Hematopoietic multipotent progenitor cell treated with erythropoietin and hydrocortisone succinate and interleukin-3 and kit ligand, for 15 days (in vitro differentiated cells): ENCODE measurements at places on chromosomes 3 and 15.

GRCh38 chr3:39962581-39962980, 153.2 kb downstream of the MYRIP start:
- DNase-seq: no peak

DNA sequence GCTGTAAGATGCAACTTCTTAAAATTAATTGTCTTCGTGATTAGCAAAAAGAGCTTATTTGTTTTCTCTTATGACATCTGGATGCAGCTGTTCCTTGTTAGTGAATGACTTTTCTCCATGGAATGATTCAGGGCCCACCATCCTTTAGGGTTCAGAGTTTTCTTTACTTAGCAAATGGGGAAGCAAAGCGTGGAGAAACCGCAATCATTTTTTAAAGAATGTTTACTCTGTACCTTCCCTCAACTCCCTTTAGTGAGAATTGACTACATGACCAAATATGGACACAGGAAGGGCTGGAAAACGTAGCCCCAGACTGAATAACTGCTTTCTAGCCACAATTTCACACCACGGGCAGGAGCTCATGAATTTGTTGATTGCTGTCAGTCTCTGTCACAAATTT, 130.1 kb downstream of the EDEM1 start:
- no peak for DNase-seq

- DNase-seq: no peak
These were observed 498.5 kb upstream of the CNTN4 start for GRCh38 chr3:1600206-1600605.

GRCh38 chr15:95557226-95558046, 773.1 kb upstream of the NR2F2 start:
- no peak for DNase-seq

DNA sequence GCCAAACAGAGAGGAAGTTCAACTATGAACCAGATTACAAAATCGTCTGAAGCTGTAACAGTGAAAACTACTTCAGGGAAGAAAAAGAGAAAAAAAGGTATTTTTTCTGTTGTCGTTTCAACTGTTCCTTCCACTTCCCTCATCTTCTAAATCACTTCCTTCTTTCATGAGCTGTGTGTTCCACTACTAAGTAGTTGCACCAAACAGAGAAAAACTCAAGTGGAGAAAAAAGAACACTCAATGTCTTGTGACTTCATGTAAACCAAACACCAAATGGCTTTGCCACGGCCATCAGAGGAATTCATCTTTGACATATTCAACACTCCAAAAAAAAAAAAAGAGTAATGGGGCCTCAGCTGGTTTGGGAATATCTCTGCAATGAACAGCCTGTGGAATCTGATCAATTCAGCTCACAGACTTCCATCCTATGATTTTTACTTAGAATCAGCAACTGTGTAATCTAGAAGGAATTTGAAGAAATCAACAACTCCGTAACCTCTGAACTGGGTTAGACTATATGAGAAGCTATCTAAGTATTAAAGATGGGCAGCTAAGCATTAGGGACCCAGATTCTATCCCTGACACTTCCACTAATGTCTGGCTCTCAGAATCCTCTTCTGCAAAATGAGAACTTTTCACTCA, 47.5 kb upstream of the RNF7 start:
- DNase-seq: no peak

DNA sequence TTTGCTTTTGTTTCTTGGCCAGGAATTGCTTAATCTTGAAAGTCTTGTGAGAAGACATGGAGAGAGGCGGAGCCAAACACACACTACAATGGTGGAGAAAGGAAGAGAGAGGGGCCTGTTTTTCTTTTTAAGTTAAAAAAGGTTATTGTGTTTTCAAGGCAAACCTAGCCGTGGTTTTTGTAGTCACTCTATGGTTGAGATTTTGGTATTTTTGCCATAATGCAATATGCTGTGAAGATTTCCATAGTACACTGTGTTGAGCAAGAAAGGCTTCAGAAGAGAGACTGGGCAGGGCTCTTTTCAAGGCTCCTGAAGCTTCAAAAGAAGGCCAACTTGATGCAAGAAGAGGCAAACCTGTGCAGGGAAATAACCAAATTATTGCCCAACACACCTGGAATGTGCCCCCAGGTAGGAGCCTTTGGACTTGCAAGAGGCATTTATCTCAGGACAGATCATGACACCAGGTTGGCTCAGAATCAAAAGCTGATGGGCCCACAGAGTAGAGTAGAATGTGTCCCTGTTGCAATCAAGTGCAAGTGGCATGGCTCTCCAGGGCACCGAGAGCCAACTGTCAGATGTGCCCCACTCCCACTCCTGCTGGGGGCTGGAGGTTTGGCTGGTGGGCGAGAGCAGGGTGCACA, 22.1 kb downstream of the AMOTL2 start:
- DNase-seq: no peak

GRCh38 chr3:78918361-78919020, 849.3 kb downstream of the ROBO1 start:
- no peak for DNase-seq

- no peak for DNase-seq
These were observed 88.3 kb upstream of the UBE3A start for GRCh38 chr15:25527118-25527517.

GRCh38 chr15:72112116-72112515, 5.8 kb downstream of the MYO9A start:
- no peak for DNase-seq
